Stimulated activated CD8-positive, alpha-beta memory T cell treated with anti-CD3 and anti-CD28 coated beads, Interleukin-15, amount 100 ng/mL, for 4 hours (primary cell): ENCODE measurements at places on chromosomes 4 and X.

DNA sequence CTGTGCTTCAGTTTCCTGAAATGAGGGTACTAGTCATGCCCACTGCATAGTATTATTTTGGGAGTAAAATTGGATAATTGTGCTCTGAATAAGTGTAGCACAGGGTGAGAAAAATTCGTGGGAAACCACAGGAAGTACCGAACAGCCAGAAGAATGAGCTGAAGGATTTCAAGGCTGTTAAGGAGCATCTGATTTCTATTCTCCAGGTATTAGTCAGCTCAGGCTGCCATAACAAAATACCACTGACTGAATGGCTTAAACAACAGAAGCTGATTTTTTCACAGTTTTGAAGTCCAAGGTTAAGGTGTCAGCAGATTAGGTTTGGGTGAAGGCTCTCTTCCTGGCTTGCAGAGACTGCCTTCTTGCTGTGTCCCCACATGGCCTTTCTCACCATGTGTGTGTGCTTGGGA, 41.9 kb downstream of the WWC2 start:
- DNase-seq, result no peak

GRCh38 chr4:169243825-169244609, 26.7 kb downstream of the SH3RF1 start:
- DNase-seq, result no peak

DNA sequence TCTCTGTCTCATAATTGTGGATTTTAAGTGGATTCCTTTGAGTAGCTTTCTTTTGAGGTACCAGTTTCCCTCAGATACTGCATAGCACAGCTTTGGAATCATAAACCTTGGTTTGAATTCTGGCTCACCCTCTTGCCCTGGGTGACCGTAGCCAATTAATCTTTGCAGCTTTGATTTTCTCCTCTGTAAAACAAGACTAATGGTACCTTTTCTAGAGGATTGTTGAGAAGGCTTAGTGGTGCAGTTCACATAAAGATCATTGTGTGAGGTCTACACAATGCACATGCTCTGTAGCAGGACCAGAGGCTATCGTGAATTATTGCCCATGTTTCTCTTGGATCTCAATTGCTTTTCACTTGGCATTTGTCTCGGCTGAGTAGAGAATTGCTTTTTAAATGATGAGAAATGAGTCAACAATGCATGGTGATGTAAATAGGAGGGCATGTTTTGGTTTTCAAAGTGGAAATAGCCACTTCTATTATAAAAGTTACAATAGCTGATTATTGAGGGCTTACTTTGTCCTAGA, 47.9 kb downstream of the TMEM131L start:
- no peak for DNase-seq

GRCh38 chr4:81714291-81714690, 242.6 kb upstream of the RASGEF1B start:
- DNase-seq, result no peak
